Stimulated activated CD4-positive, alpha-beta T cell treated with anti-CD3 and anti-CD28 coated beads, Interleukin-4, amount 100 ng/mL, for 4 hours (primary cell): ENCODE measurements at places on chromosomes 2 and 18.

DNA sequence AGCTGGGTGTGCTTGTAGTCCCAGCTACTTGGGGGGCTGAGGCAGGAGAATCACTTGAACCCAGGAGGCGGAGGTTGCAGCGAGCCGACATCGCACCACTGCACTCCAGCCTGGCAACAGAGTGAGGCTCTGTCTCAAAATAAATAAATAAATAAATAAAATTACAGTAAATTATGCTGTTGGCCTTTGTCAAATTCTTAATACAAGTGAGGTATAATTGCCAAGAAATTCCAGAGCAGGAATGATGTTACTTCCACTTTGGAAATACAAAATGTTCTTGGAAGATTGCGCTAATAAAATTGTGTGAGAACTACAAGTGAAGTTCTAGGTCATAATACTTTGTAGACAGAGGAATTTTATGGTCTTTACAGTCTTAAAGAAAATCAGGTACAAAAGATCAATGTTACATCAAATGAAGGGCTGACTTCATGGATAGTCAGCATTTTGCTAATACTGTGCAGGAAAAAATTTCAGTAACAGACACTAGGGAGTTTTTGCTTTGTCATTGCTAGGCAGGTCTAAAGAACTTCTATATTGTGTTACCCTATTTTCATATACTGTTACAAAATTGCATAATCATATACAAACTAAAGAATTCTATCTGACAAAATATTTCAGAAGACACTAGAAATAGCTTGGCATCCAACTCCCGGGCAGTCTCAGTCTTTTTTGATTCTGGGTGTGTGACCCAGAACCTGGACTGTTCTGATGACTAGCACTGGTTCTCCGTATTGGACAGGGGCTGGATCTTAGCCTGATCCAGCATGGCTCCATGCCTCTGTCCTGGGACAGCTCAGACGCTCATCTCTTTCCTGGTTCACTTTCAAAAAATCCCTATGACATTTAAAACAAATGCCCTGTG, 76.0 kb upstream of the STK17B start:
- DNase-seq, result no peak

DNA sequence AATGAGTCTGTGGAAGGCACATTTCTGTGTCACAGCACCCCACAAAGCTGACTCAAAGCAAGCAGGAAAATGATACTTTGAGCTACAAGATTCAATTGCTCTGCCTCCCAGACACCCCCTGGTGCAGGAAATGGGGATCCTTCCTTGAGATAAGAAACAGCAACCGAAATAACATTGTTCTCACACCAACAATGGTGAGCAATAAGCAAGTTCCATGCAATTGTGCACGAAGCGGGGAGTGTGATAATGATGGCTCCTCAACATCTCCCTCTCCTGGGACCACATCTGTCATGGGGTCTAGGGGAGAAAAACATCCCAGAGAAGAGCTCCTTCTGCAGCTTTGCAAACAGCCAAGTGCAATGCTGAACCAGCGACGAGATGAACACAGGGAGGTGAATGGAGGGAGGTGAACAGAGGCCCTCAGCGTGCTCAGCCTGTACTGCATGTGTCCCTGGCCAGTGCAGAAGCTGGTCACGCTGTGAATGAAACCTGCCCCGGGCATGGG, 67.7 kb downstream of the PDCL3 start:
- DNase-seq, result no peak

DNA sequence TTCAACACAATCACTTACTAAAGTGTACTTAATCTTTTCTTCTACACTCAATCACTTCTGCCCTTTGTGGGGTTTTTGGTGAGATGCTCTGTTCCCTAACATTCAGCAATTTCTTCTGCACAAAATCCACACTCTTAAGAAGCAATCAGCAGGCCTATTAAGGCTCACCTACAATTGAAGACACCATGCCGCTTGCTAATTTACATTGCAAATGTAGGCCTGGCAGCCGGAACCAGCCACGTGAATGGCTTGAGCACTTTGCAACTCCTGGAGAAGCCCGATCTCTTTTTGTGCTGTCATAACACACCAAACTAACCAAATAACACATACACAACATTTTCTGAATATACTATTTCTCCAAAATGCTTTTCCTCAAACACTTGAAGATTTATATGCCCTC, 66.3 kb downstream of the NYAP2 start:
- no peak for DNase-seq

DNA sequence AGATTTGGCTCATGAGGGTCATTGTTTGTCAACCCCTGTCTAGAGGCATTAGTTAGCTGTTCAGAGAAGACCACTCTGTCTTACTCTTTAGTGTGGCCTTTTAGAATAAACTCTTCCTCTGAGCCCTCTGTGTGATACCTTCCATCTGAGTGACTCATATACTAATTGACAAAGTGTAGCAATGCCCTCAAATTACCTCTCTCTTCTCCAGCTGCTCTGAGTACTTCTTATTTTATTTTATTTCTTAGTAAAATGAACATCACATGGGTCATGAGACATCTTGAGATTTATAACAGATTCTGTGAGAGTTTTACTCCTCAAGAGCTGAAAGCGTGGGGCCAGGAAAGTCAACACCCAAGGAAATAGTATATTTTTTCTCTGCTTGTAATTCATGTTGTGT, 67.4 kb downstream of the KCTD18 start:
- DNase-seq, result no peak

GRCh38 chr2:204808494-204808893, 263.2 kb downstream of the PARD3B start:
- no peak for DNase-seq

GRCh38 chr2:192072778-192073177, 122.0 kb downstream of the TMEFF2 start:
- no peak for DNase-seq

GRCh38 chr2:134144081-134144596, 109.7 kb upstream of the MGAT5 start:
- DNase-seq, result no peak

DNA sequence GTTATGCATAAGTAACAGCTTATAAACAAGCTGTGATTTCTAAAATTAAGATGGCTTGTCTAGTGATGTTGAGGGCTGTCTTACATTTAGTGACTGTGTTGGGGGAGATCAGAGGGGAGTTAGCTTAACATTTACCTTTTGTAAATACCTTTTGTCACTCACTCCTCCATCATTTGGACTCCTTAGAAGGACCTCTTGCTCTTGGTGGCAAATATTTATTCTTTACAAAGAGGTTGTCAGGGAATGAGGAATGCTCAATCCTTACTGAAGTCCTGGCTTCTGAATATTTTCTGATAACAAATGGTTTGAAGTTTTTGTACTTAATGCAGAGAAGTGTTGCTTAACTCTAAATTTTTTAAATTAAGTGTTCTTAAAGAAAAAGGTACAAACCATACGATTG, 438.8 kb upstream of the FAM98A start:
- DNase-seq, result no peak

GRCh38 chr2:190794377-190794776, 86.2 kb upstream of the GLS start:
- no peak for DNase-seq

- DNase-seq, result no peak
Observed at GRCh38 chr2:102677244-102678215, 58.2 kb downstream of the SLC9A2 start.

DNA sequence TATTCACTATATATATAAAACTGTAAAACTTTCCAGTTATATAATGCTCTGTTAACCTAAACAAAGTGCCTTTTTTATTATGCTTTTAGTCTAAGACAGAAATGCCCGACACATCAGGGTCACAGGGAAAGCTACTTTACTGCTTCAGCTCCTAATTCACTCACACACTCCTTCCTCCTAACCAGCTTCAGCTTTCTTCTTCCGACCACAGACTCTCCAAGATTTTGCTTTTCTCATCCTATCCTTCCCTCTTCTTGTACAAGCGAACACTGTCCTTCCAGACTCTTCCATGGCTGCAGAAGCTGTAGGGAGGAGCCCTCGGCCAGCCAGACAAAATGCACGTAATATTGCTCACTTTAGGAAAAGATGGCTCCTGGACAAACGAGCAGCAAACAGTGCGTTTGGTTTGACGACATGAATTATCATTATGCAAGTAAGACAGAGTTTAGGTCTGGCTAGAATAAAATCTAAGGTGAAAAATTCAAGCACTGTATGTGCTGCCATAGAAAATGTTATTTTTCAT, 47.5 kb upstream of the HNRNPA3 start:
- no peak for DNase-seq

DNA sequence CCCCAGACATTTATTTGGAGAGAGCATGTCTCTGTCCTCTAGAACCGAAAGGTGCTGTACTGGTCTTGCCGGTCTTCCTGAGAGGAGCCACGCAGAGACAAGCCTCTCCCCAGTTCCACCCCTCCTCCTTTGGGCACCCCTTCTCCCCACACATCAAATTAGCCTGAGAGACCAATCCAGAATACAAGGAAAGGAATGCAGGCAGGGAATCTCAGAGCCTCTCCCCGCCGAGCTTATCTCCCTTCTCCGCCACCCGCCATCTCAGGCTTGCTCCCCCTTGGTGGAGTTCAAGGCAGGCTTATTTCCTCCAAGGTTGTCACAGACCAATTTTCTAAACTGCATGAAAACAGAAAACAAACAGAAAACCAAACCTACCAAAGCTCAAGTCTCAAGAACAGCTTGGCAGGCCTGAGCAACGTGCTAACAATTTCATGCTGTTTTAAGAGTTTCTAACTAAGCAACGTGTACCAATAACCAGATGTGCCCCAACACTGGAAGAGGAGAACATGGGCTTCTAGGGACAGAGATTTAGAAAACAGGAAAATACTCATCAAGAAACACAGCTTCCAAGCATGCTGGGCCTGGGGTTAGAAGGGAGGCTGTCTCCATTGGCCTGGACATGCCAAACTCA, 124.5 kb upstream of the PKDCC start:
- DNase-seq, result no peak

DNA sequence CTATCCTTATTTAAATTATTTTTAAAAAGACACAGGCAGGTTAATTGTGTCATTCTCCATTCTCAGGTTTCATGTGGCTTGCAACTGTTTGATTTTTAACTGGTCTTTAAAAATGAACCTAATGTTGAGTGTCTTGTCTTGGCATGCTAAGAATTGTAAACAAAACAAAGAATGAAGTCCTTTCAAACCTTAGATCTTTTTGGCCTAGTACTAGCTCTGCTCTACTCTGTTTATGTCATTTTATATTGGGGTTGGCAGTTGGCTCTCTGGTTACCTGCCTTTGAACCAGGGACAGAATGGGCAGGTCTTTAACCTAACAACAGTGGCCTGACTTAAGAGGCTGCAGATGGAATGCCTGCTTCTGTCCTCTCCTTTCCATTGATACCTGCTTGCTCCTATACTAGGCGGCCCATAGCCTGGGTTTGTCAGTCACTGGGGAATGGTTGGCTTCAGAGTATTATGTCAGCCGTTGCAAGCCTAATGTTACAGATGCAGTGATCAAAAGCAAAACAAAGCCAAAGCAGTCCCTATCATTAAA, 85.5 kb downstream of the MTA3 start:
- no peak for DNase-seq

DNA sequence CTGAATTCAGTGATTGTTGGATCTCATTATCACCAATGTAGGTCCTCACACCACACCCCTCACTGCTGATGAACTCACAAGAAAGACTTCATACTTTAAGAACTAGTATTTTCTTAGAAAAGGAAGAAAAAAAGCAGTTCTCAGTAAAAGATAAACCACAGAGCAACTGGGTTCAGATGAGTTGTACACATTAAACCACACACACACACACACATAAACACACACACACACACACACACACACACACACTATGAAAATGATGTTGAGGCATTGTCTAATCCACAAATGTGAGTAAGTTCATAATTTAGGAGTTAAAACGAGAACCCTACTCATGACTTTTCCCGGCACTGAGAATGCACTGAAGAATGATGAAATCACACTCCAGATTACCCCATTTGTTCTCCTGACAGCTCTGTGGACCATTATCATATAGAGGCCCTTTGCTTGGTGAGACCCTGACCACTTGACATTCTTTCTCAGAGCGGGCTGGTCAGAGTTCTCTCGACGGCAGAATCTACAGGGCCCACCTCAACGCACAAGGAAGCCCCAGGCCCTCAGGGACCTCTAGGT, 106.2 kb downstream of the BCL2 start:
- no peak for DNase-seq

DNA sequence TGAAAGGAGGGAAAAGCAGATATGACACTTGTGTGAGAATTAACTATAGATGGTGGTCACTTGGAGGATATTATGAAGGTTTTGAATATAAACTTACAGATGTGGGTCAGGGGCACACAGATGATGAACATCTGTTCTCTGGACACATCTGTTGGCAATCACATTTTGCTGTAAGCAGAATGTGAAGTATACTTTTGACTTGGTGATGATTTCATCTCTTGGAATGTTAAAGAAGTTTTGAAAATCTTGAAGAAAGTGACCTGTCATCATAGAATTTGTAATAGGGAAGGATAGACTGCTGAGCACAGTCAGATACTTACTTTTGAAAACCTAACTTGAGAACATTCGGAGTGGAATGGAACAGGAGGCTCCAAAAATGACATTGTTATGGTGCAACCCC, 40.2 kb downstream of the PIKFYVE start:
- no peak for DNase-seq

DNA sequence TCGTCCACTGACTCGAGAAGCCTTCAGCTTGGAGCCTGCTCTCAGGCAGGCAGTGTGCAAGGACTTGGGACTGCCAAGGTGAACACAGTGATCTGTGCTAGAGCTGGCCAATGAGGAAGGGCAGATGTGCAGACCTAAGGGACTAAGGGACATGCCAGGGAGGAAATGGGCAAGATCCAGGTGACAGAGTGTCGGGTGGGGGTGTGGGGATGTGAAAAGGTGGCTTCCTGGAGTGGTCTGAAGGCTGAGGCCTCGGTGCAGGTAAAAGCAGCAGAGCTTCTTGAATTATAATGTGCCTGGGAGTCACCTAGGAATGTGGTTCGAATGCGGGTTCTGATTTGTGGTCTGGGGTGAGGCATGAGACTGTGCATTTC, 42.0 kb downstream of the STEAP3 start:
- no peak for DNase-seq

- DNase-seq, result no peak
Observed at GRCh38 chr18:56913941-56914340, 232.9 kb upstream of the BOD1L2 start.

DNA sequence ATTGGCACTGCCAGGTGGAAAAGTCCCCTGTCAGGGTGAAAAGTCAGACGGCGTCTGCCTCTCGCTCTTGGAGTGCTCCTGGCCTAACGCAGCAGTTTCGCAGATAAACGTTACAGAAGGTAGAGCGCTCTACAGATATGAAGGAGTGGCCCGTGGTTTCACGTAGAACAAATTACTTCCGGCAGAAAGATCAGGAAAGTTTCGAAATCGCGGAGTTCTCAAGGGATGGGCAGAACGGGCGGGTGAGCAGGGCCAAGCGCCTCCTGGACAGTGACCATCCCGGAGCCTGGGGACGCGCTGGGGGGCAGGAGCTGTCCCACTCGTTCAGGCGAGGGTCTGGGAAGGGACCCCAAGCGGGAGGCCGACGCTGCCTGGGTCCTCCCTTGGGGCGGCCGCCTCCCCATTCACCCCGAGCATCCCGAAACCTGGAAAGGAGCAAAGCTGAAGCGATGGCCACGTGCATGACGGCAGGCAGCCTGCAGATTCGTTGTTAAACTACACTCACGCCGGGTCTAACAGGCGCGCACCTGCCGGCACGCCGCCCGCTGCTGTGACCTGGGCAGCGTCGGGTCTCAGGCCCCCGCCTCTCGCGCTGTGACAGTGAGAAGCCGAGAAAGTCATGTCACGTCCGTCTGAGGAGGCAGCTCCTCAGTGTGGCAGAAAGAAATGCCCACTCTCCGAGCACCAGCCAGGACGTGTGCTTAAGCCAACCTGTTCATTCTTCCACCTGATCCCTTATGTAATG, 122.9 kb upstream of the SALL3 start:
- no peak for DNase-seq
